ENCODE measurements at places on chromosomes 2 and 18.

GRCh38 chr2:41828052-41828643 lies 219.7 kb upstream of the PKDCC start:
- no peak for DNase-seq

- no peak for DNase-seq
Measured at GRCh38 chr18:32095192-32095899, 3.7 kb downstream of the RNF138 start.

GRCh38 chr2:62415019-62415431 lies 91.0 kb downstream of the TMEM17 start:
- peak; percentile 57 for DNase-seq

GRCh38 chr2:147449323-147449991 lies 395.4 kb upstream of the ACVR2A start:
- DNase-seq: no peak

- no peak for DNase-seq
Measured at GRCh38 chr18:13584825-13585224, 141.5 kb downstream of the FAM210A start.

DNA sequence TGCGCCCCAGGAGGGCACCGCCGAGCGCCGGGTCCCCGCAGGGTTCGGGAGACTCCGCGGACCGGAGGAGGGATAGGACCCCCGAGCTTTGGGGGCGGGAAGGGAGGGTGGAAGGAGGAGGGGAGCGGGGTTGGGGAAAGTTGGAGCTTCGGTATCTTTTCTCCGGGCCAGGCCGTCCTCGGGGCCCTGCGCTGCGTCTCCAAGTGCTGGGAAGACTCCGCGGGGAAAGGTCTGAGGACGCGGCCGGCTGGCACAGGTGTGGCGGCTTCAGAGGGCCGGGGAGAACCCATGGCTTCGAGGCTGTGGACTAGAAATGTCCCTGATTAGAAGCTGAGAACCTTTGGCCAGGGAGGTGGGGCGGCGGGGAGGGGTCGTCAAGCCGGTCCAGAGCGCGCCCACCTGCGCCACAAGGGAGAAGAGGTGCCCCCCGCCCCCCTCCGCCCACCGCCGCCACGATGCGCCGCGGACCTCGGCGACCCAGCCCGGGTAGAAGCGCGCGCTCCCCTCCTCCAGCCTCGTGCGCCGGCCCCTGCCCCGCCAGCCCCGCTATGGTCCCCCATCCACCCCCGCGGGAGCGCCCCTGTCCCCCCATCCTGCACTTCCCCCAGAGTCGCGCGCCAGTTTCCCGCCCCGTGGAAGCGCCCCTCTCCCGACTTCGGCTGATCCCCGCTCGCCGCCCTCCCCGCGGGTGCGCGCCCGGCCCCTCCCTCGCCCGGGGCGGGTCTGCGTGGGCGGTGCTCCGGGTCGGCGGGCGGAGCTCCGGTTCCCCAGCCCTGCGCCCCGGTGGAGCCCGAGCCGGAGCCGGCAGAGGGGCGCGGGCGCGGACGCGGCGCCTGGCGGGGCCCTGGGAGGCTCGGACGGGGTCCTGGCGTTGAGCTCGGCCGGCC lies at the start of gene SNTG2:
TSS of gene SNTG2 (plus strand) at position 770 of the 887 bp plus-strand sequence. CDS start 148 bp downstream, outside the sequence.
- no peak for DNase-seq

GRCh38 chr2:141508086-141508752 lies 622.6 kb downstream of the LRP1B start:
- no peak for DNase-seq

DNA sequence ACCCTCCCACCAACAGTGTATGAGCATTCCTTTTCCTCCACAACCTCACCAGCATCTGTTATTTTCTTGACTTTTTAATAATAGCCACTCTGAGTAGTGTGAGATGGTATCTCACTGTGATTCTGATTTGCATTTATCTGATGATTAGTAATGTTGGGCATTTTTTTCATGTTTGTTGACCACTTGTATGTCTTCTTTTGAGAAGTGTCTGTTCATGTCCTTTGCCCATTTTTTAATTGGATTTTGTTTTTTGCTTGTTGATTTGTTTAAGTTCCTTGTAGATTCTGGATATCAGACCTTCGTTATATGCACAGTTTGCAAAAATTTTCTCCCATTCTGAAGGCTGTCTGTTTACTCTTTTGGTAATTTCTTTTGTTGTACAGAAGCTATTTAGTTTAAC lies 59.1 kb downstream of the SP100 start:
- DNase-seq: no peak

DNA sequence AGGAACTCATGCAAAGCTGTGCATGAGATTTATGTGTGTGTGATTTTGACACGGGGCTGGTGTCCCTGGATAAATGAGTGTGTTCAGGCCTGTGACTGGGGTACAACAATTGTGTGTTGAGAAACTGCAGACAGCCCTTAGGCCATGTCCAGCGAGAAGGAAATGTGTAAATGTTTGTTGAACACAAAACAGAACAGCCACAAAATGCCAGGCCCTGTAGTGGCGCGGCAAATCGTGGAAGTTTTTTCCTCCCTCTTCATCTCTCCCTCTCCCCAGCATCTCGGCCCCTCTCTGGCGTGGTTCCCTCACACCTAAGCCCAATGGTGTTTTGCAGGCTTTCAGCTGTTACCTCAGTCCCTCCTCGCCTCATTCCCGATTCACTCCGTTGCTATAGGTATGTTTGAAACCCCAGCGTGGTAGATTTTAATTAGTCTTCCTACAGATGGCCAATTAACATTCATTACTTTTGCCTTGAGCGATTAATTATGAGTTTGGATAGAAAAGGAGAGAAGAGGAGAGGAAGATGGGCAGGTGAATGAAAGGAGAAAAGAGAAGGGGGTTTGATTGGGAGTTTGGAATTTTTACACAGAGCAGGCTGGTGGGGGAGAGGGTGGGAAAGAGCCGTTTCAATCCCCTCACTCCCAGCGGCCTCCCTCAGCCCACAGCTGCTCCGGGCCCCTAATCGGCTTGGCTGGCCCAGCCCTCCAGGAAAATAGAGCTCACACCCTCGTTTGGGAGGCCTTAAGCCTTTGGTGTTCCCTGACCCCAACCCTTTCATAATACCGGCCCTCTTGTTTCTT lies 10.8 kb downstream of the SPR start:
- DNase-seq: no peak

- DNase-seq: no peak
Measured at GRCh38 chr18:54089749-54090459, 134.6 kb downstream of the MBD2 start.

- DNase-seq: no peak
Measured at GRCh38 chr2:15073664-15074063, 441.1 kb downstream of the LRATD1 start.

DNA sequence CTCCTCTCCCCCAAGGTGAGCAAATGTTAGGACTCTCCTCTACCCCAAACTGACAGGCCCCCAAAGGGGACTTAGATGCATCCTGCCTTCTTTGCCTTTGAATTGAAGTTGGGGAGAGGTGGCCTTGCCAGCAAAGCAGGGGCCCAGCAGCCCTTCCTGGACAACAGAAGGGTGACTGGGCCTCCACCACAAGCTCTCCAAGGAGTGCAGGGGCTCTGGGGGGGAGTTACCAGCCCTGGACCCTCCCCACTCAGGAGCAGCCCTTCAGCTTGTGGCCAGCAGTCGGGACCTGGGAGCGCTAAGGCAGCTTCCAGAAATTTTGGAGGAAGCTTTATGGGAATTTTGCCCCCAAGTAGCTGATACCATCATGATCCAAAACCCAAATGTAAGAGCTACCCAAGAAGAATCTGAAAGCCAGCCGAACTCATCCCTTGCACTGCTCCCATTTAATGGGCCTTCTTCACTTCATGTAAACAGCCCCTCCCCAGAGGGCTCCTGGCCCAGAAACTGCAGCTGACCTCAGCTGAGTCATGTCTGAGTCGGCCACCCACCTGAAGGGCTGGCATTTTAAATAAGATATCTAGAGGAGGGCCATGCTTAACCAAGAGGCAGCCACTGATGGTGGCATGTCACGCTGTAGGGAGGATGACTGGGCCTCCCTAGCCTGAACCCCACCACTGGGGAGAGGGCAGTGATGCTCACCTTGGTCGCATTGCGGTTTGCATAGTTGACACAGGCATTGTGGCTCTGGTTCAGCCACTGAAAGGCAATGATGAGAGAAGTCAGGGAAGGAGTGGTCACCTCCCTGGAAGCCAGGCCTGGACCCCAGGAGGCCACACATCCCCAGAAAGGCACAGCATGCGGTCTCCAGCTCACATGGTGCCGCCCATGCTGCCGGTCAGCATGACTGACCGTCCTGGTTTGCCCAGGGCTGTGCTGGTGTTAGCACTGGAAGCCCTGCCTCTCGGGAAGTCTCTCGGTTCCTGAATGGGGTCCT lies 71.5 kb downstream of the SFXN5 start:
- DNase-seq: no peak

DNA sequence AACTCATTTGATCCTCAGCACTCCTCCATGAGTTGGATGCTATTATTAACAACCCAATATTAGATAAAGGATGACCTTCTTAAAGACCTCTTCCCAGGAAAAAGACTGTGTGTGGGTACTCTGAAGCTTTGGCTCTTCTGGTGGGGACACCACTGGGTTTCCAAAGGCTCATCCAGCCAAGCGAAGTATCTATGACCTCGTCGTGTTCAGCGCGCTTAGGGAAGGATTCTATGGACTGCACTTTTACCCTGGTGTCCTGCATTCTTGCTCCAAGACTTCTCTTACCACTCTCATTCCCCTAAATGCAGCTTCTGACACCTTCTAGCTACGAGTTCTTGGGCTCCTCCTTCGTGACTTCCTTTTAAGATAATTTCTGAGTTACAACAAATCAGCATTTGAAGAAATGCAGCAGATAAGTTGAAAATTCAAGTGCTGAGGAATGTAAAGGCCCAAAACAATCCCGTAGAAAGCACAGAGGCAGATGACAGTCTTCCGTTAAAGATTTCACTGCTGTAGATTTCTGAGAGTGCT lies 673 bp upstream of the HNMT start:
- peak; percentile 22 for DNase-seq

DNA sequence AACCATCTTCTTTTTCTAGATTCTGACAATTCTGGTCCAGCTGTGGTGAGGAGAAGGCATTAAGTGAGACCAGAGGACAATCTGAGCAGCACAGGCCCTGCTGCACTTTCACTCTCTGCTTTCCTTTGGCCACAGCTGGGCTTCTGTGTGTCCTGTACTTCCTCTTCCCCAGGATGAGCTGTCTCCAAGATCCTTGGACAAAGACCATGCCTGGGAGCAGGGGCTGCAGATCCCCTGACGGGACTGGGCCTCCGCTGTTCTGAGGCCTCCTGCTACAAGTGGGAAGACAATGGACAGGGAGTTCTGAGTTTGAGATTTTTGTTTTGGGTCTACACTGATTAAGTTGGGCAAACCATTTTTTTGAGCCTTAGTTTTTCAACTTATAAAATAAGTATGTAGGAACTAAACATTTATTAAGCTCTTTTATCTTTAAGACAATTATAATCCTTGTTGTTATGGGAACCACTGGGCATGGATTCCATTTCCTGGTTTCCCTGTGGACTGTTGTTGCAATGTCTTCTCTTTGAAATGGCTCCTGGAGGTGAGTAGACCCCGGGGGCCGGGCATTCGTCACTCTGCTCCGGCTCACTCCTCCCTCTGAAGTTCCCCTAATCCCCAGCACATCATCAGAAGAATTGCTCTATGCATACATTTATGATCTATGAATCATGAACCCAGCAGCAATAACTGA lies 266.6 kb downstream of the ACTR3 start:
- no peak for DNase-seq

DNA sequence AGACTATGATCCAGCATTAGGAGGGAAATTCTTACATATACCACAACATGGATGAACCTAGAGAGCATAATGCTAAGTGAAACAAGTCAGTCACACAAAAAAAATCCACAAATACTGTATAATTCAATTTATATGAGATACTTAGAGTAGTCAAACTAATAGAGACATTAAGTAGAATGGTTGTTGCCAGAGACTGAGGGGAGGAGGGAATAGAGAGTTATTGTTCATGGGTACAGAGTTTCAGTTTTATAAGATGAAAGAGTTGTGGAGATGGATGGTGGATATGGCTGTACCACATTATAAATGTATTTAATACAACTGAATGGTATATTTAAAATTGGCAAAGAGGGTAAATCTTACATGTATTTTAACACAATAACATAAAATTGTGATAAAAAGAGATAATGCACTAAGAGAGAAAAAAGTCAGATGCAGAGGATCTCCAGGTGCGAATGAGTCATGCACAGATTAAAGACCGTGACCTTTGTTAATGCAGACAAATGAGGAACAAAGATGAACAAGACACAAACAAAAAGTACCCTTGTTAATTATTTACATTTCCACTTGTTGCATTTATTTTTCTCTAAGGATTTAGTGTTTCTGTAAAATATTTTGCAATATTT lies 541.7 kb upstream of the MEX3C start:
- DNase-seq: no peak
